Esophagus mucosa (tissue), 1 donor: ENCODE measurements at places on chromosomes 4 and X. TPM values are rescaled to one million over a fixed set of nuclear protein-coding genes. Genes with fewer than 3 reads are reported as not detected.

DNA sequence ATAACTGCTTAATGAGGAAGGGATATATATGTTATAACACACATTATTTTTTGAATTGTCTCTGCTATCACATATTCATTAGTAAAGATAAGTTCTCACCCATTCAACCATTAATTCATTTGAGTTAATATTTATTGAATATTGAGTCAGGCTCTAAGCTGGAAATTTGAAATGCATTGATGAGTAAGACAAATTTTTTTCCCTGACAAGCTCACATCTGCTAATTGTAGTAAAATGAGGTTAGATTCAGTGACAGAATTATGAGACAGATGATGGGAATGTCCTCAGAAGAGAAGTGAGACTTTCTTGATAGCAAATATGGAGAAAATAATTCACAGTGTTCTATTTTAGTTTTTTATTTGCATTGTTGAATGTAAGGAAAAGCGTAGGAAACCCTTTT lies 194.3 kb downstream of the SLC4A4 start:
- no peak for ATAC-seq

NIPAL1 gene
- 44.2 TPM for total RNA-seq

JCHAIN gene
- 21.1 TPM for total RNA-seq

DCAF12L1 gene
- total RNA-seq, result not detected

TAF7L gene
- 0.12 TPM for total RNA-seq

DNA sequence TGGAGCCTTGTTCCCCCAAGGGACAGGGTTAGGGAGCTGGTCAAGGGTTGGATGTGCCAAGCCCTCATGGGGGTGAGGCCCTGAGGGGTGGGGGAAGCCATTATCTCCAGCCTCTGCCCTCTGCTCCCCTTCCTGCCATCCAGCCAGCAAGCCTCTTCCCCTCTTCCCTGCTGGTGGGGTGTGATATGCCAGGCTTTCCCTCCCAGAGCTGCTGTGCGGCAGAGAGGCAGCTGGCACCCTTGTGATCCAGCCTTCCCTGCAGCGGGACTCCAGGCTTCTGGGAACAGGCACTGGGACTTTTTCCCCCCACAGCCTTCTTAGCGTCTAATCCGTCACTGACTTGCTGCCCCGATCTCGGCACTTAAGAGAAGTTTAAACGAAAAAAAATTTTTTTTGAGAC lies 6.3 kb downstream of the SSR4 start:
- ATAC-seq, result no peak

MAOB gene
- 5.5 TPM for total RNA-seq

GRCh38 chr4:148017801-148018200 lies 285.9 kb downstream of the ARHGAP10 start:
- no peak for ATAC-seq

GRCh38 chr4:92254767-92255442 lies 48.9 kb upstream of the GRID2 start:
- ATAC-seq, result no peak

CCDC120 gene
- total RNA-seq, result 27.7 TPM

DNA sequence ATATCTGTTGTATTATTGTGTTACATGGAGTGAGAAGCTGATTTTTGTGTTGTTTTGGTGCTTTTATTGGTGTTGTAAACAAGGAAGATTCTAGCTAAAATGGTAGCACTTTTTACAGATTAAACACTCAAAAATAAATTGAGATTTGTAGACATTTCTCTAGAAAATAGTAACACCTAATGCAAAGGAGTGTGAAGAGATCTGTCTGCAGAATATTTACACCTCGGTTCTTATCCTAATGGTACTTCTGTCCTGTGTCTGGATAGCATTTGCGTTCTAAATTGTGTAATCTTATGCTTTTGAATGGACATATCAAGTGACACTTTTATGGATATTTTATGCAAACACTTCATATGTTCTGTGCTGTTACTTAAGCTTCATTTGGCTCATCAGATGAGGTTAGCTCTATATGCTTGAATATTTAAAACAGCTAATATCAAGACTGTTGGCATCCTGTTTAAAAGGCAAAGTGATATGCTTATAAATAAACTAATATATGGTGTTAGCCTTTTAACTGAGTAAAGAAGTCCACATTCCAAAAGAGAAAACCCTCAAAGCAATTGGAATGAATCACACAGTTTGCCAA lies 6.0 kb downstream of the PCDH7 start:
- no peak for ATAC-seq

BLTP1 gene
- total RNA-seq, result 26.9 TPM

DCAF8L2 gene
- total RNA-seq, result not detected

- no peak for ATAC-seq
Observed at GRCh38 chr4:76601791-76602190, 166.8 kb downstream of the SHROOM3 start.

GRCh38 chrX:13345037-13345436 lies 25.2 kb upstream of the ATXN3L start:
- no peak for ATAC-seq

DNA sequence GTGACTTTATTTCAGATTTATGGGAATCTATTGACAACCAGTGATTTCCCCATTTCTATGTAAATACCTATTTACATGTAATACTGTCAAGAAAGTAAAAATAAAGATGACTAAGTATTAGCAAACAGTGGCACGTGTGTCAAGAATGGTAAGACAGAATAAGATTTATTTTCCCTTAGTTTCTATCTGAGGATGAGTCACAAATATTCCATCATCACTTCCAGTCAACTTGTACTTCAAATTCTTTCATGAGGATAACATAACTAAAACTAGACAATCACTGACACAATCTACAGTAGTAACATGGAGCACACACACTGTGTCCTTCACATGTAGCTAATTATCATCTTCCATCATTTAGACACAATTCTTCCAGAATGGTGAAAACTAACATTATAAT lies 625.3 kb upstream of the PCDH7 start:
- ATAC-seq, result no peak

GRCh38 chr4:100588076-100588475 lies 70.3 kb upstream of the EMCN start:
- ATAC-seq, result no peak

GRCh38 chrX:149938881-149939654 lies 777 bp upstream of the EOLA2 start:
- peak; percentile 61 for ATAC-seq

DNA sequence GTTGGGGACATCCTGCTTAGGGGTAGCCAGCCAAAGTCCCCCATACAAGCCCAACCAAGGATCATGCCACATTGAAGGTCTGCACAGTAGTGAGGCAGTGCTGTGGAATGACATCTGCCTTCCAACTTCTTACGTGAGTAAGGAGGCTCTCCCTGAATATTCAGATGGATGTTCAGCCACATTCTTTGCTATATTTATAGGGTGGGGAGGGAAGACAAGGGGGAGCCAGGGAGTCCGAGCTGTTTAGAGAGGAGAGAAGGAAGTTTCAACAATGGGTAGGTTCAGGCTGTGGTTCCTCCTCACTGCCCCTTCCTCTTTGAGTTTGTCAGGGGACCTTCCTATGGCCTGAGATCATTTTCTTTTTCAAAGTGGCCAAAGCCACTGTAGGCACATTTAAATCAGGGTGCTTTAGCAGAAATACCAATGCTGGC lies 29.8 kb downstream of the MSN start:
- ATAC-seq, result no peak

DNA sequence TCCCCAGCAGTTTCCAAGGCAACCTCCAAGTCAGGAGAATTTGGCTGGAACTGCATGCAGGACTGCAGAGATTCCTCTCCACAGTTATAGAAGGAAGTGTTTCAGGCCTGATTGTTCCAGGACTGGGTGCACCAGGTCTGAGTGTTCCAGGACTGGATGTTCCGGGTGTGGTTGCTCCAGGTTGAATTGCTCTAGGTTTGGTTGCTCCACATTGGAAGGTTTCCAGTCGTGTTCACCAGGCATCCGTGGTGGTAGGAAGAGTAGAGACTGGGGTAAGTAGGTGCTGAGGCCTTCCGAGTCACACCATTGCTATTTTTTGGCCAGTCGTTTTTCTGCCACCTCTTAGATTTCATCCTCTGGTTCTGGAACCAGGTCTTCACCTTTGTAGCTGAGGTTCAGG lies 105.4 kb downstream of the MSN start:
- ATAC-seq, result peak; percentile 58

DNA sequence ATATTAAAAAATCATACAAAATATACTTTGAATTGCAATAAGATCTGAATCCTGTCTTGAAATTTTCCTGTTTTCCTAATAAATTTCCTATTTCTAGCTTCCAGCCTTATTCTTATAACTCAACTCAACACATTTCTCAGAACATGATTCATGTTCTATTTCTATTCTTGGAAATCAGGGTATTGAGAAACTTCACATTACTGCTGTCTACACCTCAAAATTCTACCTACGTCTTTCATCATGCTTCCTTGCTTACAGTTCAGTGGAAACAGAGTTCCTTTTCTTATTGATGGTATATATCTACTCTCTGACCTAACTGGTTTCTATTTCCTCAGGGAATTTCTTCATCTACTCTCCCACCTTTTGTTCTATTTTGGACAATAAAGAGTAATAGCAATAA lies 2139.0 kb downstream of the ARAP2 start:
- ATAC-seq, result no peak

DNA sequence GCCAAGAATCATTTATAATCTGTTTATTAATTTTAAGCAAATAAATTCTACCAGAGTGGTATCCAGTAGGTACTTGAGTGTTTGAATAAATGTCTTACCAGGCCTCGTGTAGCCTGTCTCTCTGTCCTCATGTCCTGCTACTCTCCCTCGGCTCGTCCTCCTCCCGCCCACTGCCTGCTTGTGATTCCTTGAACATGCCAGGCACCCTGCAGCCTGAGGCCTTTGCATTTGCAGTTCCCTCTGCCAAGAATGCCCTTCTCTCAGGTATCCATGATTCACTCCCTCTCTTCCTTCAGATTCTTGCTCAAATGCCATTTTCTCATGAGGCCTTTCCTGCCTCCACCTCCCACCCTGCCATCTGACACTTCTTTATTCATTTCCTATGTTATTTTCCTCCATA lies 209.7 kb upstream of the PRPS2 start:
- no peak for ATAC-seq

DNA sequence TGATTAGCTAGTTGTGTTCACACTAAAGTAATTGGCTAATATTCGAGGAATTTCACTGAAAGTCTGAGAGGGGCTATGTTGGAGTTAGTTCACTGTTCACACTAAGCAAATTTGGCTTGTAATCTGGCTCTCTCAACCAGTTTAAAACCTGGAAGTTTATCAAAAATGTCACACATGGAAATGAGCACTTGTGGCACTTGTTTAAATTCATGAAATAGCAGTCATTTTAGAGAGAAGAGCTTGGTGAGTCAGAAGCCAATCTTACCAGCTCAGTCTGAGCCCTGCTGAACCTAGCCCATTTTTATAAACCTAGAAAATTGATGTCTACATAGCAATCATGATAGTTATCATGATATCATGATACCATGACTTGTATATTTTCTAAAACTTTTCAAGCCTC lies 90.7 kb upstream of the JADE1 start:
- no peak for ATAC-seq

DNA sequence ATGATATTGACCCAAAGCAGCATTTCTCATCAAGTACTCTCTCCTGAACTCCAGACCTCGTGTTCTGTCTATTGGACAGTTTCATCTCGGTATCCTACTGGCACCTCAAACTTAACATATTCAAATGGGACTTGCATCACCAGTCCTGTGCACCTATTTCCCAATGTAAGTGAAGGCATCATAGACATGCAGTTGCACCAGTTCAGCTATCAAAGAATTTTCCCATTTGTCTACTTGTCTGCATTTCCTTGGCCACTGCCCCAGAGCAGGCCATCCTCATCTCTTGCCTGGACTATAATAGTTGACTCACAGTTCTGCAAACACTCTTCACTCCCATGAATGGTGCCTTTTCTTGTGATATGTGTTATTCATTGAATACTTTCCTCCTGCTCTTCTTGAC lies 11.3 kb upstream of the LIMCH1 start:
- no peak for ATAC-seq

USP26 gene
- total RNA-seq, result not detected

- no peak for ATAC-seq
Observed at GRCh38 chrX:39418731-39419638, 617.7 kb downstream of the MID1IP1 start.

DNA sequence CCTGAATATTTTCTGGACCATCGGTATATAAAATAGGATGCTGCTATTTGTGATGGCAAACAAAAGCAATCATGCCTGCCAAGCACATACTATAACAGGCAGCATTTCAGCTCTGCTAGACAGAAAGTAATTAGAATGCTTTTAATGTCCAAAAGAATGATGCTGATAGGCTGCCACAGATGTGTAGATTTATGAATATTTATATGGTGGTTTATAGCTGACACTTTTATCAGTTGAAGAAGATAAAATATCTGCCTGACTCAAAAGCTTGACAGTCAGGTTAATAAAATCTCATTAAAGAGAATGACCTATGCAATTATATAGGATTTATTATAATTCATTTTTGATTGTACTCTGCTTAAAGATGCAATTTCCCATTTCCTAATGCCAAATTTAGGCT lies 4.0 kb downstream of the BEND4 start:
- no peak for ATAC-seq

GRCh38 chr4:10438924-10439323 lies 18.3 kb downstream of the ZNF518B start:
- no peak for ATAC-seq

DNA sequence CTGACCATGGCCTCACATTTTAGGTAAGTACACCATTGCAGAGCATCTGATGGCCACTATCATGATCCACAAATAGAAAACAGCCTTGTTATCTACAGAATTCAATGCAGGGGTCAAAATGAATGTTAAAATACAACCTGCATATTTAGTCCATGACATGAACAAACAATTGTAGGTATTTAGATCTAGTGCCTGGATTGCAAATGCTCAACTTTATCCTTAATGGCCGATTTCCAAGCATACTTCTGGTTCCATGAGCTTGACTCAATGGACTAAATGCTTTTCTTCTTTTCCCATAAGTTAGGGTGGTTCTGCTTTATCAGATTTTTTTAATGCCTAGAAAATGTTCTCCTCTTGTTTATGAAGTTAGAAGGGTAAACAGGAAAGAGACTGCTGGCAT lies 139.2 kb upstream of the TTC29 start:
- no peak for ATAC-seq

- ATAC-seq, result no peak
Observed at GRCh38 chr4:3043282-3044020, 30.9 kb downstream of the HTT-AS start.

- ATAC-seq, result no peak
Observed at GRCh38 chr4:128604840-128605239, 204.7 kb upstream of the JADE1 start.

GRCh38 chrX:103107836-103108235 lies 14.9 kb upstream of the NXF3 start:
- ATAC-seq, result no peak

DNA sequence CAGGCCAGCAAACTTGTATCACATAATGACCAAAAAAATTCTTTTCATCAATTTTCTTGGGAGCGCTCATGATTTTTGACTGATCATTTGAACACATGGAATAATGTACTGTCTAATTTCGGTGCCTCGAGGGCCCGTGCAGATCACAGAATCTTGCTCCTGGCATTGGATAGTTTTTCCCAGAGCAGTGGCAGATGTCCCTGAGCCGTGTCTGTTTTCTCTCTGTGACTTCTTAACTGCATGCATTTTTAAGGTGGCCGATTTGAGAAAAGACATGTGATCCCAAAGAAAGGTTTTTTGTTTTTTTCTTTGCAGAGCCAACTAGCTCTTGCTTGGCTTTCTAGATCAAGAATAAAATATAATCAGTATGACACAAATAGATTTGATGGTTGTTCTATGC lies 19.7 kb downstream of the GPRIN3 start:
- no peak for ATAC-seq

GRCh38 chr4:137361756-137362470 lies 170.4 kb downstream of the PCDH18 start:
- ATAC-seq, result no peak

ANTXR2 gene
- 1.8 TPM for total RNA-seq

- ATAC-seq, result no peak
Observed at GRCh38 chr4:179465131-179465797, 2023.0 kb upstream of the AGA start.
